Aortic smooth muscle cell (primary cell): ENCODE measurements at places on chromosomes 16 and 17. TPM values are rescaled to one million over a fixed set of nuclear protein-coding genes. Genes with fewer than 3 reads are reported as not detected.

The PIMREG gene
- 17.6 and 32.2 TPM in 2 replicates for total RNA-seq

The CCDC200 gene
- 0.92 TPM in 1 of 2 replicates, not detected in the other for total RNA-seq

The PRSS21 gene
- total RNA-seq, result not detected in 2 replicates

The BCAR1 gene
- total RNA-seq, result 35.9 and 44.1 TPM in 2 replicates

The NPIPB2 gene
- total RNA-seq, result 3.7 and 6.6 TPM in 2 replicates

The CD79B gene
- 2.1 and 2.9 TPM in 2 replicates for total RNA-seq

The ARL4D gene
- 16.9 and 19.5 TPM in 2 replicates for total RNA-seq

The CDC42EP4 gene
- 44.5 and 59.1 TPM in 2 replicates for total RNA-seq

The OR1A1 gene
- total RNA-seq, result not detected in 2 replicates

The C16orf89 gene
- 0.92 and 1.4 TPM in 2 replicates for total RNA-seq

The CX3CL1 gene
- total RNA-seq, result 7.5 and 7.7 TPM in 2 replicates

The YPEL3 gene
- total RNA-seq, result 8.5 and 14.8 TPM in 2 replicates

The SKA2 gene
- total RNA-seq, result 59.2 and 69.3 TPM in 2 replicates

The CARD14 gene
- total RNA-seq, result 0.12 TPM in 1 of 2 replicates, not detected in the other

The CNOT1 gene
- total RNA-seq, result 111 and 114 TPM in 2 replicates

The SLFN11 gene
- total RNA-seq, result 73.2 and 91.4 TPM in 2 replicates

The VMO1 gene
- total RNA-seq, result 0.62 and 0.92 TPM in 2 replicates

The CCP110 gene
- total RNA-seq, result 10.9 and 11.8 TPM in 2 replicates

The DLX4 gene
- not detected in 2 replicates for total RNA-seq

The PLLP gene
- total RNA-seq, result 0.31 TPM in 1 of 2 replicates, not detected in the other

The B3GNT9 gene
- total RNA-seq, result 36.5 and 44.3 TPM in 2 replicates

The VAT1L gene
- total RNA-seq, result 0.26 and 0.81 TPM in 2 replicates

The WSCD1 gene
- 1.3 and 6.9 TPM in 2 replicates for total RNA-seq
